Stimulated activated CD8-positive, alpha-beta memory T cell treated with anti-CD3 and anti-CD28 coated beads, Interleukin-7, amount 100 ng/mL, for 1 hour (primary cell): ENCODE measurements at places on chromosomes 7 and 10.

GRCh38 chr7:34160261-34160752 lies 255.0 kb downstream of the BMPER start:
- DNase-seq, result no peak

- no peak for DNase-seq
These were observed 936.6 kb downstream of the NRG3 start for GRCh38 chr10:82811621-82812020.

GRCh38 chr7:137847568-137848050 lies 835 bp upstream of the DGKI start:
- DNase-seq, result no peak

DNA sequence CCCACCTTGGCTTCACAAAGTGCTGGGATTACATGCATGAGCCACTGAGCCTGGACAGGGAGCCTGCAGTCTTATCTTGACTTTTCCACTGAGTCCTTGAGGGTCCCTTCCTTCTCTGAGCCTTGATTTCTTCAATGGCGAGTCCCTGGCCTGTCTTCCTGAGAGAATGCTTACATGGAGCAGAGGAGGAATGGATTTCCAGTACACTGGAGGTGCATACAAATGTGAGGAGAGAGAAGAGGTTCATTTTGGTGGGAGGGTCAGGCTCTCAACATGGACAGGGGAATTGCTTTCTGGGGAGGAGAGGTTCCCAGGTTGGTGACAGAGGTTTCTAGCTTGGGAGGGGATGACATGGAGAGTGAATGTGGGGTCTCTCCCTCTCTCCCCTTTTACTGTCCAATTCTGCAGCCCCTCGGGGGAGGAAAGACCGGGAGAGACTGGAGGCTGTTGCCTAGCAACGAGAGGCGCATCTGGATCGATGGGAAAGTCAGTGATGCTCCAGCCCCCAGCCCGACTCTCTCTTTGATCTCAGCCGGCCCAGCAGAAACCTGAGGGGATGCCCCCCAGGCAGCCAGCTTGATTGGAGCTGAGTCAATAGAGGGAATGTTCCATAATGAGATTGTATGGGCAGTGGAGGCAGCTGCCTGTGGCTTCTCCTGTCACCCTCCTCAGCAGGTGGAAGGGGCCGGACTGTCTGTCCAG lies 14.8 kb downstream of the SRRM3 start:
- no peak for DNase-seq

GRCh38 chr10:17116193-17116592 lies 13.4 kb downstream of the CUBN start:
- DNase-seq, result no peak

GRCh38 chr7:88689821-88690220 lies 69.7 kb upstream of the ZNF804B start:
- no peak for DNase-seq

- no peak for DNase-seq
These were observed 188.9 kb downstream of the SKIDA1 start for GRCh38 chr10:21336476-21337170.

GRCh38 chr10:112260831-112261230 lies 22.4 kb upstream of the TECTB start:
- DNase-seq, result no peak

DNA sequence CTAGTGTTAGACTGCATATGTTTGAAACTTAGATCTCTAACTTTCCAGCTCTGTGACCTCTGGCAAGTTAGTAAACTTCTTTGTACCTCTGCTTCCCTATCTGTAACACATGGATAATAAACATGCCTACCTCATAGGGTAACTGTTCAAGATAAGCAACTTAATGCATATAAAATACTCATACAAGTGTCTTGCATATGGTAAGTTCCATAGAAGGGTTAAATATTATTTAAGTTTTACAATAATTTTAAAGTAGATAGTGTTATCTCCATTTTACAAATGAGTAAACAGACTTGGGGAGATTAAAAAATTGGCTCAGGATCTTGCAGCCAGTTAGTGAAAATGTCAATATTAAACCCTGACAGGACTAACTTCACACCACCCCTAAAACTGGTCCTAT lies 30.1 kb upstream of the CD36 start:
- no peak for DNase-seq

DNA sequence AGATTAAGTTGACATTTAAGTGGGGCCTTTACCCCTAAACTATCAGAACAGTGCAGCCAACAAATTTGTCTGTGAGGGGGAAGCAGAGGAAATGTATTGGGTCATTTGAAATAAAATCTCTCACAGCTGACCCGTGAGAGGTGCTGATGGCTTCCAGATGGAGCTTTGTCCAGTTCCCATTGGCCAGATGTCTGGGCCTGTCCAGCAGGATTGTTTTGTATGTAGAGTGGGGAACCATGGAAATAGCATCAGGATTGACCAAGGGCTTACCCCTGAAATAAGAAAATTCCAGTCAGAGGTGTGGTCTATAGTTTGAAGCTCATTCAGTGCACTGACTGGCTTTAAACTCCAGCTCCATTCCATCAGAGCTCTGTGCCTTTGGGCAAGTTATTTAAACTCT lies 50.6 kb downstream of the INHBA start:
- DNase-seq, result no peak

- DNase-seq, result no peak
These were observed 205.9 kb downstream of the BICC1 start for GRCh38 chr10:58718596-58718995.
